Germinal center (tissue), 1 donor: ENCODE measurements at places on chromosomes 4 and X.

DNA sequence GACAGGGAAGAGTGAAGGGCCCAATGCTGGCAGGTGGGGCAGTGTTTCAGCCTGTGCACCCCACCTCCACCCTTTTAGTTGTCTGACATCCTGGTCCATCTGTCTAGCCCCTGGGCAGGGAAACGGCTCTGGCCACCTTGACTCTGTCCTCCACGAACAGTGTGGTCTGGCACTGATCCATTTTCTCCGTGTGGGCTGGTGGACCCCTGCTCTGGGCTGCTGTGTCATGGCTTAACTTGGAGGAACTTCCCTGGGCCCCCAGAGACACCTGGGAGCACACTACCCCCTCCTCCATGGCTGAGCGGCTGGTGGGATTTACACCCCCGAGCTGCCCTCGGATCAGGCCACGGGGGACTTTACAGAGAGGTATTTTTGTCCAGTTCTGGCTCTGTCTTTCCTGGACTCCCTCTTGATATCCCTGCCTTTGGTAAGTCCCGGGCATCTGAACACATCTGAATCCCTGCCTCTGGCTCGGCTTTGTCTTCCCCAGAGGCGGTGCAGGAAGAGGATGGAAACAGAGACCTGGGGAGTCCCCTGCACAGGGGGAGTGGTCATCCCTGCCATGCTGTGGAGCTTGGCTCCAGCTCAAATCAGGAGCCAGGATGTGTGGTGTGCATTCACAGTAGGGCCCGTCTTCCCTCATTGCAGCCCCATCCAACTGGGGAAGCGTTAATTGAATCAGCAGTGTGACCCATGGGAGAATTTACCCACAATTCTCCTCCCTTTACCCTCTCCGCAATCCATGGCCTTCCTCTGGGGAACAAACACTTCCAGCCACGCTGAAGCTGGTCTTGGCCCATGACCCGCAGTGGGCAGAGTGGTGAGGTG is 6.3 kb upstream of the NKX1-1 start:
- DNase-seq: no peak

- no peak for DNase-seq
Observed at GRCh38 chrX:50098749-50099148, 102.1 kb downstream of the AKAP4 start.

DNA sequence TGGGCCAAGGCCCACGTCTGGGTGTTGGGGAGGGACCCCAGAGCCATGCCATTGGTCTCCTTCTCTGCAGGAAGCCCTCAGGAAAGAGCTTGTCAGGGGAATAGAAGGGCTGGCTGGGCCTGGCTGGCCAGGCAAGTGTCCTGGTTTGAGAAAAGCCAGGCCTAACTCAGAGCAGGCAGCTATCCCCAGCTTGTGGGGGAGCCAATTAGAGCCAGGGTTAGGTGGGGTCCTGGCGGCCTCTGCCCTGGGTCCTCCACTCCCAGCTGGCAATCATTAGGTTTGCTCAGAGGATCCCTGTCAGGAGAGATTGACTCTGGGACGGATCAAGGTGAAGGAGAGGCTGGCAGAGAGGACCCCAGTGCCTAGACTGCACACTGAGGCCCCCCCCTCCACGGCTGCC is 64.8 kb downstream of the PJA1 start:
- DNase-seq: no peak

- no peak for DNase-seq
Observed at GRCh38 chr4:86706923-86707597, 112.9 kb downstream of the PTPN13 start.

- DNase-seq: no peak
Observed at GRCh38 chr4:155881555-155881954, 15.5 kb upstream of the ASIC5 start.

DNA sequence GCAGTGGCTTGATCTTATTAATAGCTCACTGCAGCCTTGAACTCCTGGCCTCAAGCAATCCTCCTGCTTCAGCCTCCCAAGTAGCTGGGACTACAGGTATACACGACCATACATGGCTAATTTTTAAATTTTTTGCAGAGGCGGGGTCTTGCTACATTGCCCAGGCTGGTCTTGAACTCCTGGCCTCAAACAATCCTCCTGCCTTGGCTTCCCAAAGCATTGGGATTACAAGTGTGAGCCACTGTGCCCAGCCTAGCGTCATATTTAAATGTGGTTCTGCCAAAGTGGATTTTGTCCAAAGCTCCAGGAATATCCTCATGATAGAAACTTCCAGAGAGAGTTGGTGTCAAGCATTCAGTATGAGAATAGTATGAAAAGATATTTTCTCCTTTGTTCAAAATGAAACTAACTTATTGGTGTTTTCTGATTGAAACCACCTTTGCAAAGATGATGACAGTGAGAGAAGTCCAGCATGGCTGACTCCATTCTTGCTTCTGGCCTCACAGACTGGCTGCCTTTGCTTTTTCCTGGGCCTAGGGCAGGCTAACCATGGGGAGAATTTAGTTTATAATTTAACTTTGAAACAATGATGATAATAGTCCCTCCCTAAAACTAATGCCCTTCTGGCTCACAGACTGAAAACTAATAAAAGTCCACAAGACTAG is 129.0 kb downstream of the C4orf51 start:
- DNase-seq: no peak

DNA sequence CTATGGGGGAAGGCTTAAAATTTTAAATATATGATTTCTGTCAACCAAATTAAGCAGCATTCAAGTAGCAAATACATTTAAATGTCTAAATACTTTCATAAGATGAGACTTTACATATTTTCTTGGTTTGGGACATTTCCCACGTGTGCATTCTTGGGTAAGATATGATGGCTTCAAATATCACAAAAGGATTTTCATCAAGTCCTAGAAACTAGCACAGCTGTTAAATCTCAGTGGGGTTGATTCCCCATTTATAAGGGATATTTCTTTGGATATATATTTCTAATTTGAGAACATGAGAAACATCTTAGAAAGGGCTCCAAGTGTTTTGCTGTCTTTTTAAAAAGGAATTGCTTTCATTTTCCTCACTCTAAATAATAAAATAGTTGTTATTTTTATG is 90.2 kb downstream of the P2RY10 start:
- DNase-seq: no peak

GRCh38 chr4:136526517-136526916 is 1005.8 kb downstream of the PCDH18 start:
- DNase-seq: no peak

DNA sequence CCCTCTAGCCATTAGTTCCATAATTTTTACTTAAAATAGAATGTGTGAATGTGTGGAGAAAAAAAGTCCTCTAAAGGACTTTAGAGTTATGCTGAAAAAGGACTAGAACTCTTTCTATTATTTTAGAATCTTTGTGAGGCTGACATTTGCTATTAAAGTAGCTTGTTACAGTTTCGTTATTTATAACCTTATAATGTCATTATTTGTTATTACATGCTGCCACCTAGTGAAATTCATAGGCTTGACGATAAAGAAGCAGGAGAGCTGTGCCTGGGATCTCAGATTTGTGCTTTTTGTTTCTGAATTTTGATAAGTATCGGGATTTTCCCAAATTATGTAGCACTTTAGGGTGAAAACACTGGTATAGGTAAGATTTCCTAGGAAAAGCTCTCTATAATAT is 38.5 kb upstream of the TAPT1 start:
- peak; percentile 46 for DNase-seq

GRCh38 chrX:38578167-38578566 is 16.8 kb downstream of the TSPAN7 start:
- DNase-seq: no peak

DNA sequence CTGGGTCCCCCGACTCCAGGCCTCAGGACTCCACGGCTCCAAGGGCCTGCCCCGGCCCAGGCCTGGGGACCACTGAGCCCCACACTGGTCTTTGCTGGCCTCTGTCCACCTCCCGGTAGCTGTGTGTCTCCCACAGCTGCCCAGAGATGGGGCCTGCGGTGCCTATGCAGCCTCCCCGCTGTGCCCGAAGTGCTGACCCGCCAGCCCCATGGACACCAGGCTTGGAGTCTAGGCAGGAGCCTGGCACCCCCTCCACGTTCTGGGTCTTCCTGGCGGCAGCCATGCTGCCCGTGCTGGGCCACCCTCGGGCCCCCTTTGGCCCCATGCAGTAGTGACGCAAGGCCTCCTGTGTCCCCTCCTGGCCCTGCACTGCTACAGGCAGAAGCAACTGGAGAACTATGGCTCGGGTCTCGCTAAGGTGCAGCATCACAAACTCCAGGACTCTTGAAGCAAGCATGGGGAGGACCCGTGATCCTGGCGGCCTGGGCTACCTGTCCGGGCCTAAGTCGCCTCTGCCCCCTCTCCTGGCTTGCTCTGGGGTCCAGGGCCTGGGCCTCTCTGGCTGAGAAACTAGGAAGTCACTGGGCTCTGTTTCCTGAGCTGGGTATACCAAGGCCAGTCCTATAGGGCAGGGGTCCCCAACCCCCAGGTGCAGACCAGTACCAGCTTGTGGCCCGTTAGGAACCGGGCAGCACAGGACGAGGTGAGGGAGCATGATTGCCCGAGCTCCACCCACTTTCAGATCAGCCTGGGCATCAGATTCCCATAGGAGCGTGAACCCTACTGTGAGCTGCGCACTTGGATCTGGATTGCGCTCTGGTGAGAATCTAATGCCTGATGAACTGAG is 917 bp downstream of the MYL5 start:
- DNase-seq: no peak

DNA sequence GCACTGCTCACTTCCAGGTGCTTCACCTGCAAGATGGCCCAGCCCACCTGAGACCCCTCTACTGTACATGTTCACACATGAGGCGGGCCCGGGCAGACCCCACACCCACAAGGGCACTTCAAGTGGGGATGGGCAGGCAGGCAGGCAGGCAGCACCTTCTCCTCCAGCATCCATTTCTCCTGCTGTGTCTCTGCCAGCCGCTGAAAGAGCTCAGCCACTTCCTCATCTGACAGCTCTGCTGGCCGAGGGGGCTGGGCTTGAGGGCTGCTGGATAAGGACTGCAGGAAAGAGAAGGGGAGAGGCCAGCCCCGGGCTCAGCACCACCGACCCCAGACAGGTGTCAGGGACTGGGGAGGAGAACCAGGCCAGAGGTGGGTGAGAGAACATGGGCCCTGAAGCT is 4.4 kb upstream of the KCND1 start:
- no peak for DNase-seq

- no peak for DNase-seq
Observed at GRCh38 chr4:176780995-176781738, 11.6 kb downstream of the VEGFC start.

GRCh38 chrX:124228849-124229248 is 103.6 kb upstream of the TEX13D start:
- DNase-seq: no peak
